ENCODE measurements at places on chromosomes 2 and 18.

- no peak for DNase-seq
Observed at GRCh38 chr18:69916412-69916811, 31.3 kb downstream of the CD226 start.

- no peak for DNase-seq
Observed at GRCh38 chr2:19806591-19806990, 95.2 kb downstream of the TTC32 start.

GRCh38 chr2:200964498-200964897 is 1.0 kb upstream of the ORC2 start:
- no peak for DNase-seq

DNA sequence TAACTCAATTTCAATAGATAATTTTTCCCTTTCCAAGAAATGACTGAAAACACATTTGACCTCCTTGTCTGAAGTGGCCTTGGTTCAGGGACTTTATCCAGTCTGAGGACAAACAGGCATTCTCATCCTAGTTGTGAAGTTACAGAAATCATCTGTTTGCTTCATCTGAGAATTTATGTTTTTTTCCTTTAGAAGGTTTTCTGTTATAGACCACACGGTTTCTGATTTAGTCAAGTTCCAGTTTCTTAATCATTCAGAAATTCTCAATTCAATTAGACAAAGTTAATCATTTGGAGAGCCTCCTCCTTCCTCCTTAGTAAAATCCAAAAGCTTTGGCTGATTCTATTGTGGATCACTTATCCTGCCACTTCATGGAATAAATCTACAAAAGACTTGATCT is 60.9 kb downstream of the ICOS start:
- no peak for DNase-seq

GRCh38 chr2:237440819-237441281 is 26.9 kb upstream of the COL6A3 start:
- no peak for DNase-seq

- DNase-seq, result no peak
Observed at GRCh38 chr2:86078774-86079545, 26.7 kb downstream of the POLR1A start.

DNA sequence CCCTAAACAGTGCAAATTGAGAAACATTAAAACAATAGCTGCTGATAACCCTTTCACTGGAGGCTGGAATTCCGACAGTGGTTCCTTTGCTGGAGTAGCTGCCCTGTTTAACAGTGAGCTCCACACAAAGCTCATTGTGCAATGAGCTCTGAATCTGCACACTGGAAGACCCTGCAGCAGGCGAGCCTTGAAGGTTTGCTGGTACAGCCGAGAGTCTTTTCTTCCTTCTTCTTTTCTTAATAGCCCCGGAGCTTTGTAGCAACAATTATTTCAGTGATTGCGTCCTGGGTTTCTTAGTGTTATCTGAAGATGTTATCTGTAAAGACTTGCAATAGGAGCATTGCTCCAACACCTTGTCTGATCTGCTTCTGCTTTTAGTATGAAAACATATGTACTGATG is 50.8 kb upstream of the CXCR4 start:
- no peak for DNase-seq

Measured in left renal pelvis (tissue), 4 donors.